Central memory CD8-positive, alpha-beta T cell (primary cell): ENCODE measurements at places on chromosomes 2 and 18.

- no peak overlapping the region for H3K27ac ChIP-seq
- DNase-seq = no peak
- H3K36me3 ChIP-seq = peaks cover 4% of the 10 kb centered on the region
- peaks cover 65% of the 10 kb centered on the region for H3K27me3 ChIP-seq
These were observed 6.3 kb downstream of the FZD5 start for GRCh38 chr2:207763303-207763917.

- peaks cover 3% of the 10 kb centered on the region for H3K36me3 ChIP-seq
- no peak overlapping the region for H3K4me3 ChIP-seq
- H3K27me3 ChIP-seq = no peaks in the 10 kb centered on the region
- H3K27ac ChIP-seq = no peak overlapping the region
- peaks cover 7% of the 10 kb centered on the region for H3K4me1 ChIP-seq
- DNase-seq = no peak
These were observed 22.8 kb upstream of the DNAH6 start for GRCh38 chr2:84493514-84493913.

DNA sequence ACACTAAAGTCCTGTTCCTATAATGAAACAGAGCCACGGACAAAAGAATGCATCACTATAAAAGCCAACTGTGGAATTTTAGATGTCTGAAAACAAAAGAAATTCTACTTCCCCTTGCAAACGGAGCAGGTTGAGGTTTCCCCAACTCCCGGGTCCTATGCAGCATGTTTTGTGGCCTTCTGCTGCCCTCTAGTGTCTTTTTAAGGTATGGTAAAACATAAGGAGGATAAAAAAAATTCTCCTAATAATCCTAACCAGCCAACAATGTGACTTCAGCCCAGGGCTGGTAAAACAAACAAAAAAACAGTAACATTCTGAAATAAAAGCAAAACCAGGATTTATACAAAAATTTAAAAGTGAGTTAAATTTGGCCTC lies 539.5 kb downstream of the NRXN1 start:
- H3K27me3 ChIP-seq = no peaks in the 10 kb centered on the region
- DNase-seq = no peak
- H3K27ac ChIP-seq = no peak overlapping the region
- H3K36me3 ChIP-seq = no peaks in the 10 kb centered on the region
- no peak overlapping the region for H3K4me3 ChIP-seq
- H3K4me1 ChIP-seq = peaks cover 11% of the 10 kb centered on the region

- H3K4me3 ChIP-seq = no peak overlapping the region
- no peak for DNase-seq
- no peak overlapping the region for H3K27ac ChIP-seq
These were observed 247.6 kb downstream of the DYM start for GRCh38 chr18:49212819-49213218.

GRCh38 chr2:37774976-37775907 lies 103.8 kb upstream of the CDC42EP3 start:
- no peak overlapping the region for H3K27ac ChIP-seq
- no peaks in the 10 kb centered on the region for H3K36me3 ChIP-seq
- H3K4me3 ChIP-seq = no peak overlapping the region
- no peaks in the 10 kb centered on the region for H3K4me1 ChIP-seq
- no peaks in the 10 kb centered on the region for H3K27me3 ChIP-seq

GRCh38 chr2:46942143-46942526 lies 26.5 kb upstream of the MCFD2 start:
- DNase-seq = peak; percentile 69
- H3K36me3 ChIP-seq = peaks cover 20% of the 10 kb centered on the region
- H3K4me1 ChIP-seq = peaks cover 58% of the 10 kb centered on the region
- H3K27ac ChIP-seq = peak overlapping the region; percentile 97
- H3K4me3 ChIP-seq = peak overlapping the region; percentile 98
- H3K27me3 ChIP-seq = no peaks in the 10 kb centered on the region

DNA sequence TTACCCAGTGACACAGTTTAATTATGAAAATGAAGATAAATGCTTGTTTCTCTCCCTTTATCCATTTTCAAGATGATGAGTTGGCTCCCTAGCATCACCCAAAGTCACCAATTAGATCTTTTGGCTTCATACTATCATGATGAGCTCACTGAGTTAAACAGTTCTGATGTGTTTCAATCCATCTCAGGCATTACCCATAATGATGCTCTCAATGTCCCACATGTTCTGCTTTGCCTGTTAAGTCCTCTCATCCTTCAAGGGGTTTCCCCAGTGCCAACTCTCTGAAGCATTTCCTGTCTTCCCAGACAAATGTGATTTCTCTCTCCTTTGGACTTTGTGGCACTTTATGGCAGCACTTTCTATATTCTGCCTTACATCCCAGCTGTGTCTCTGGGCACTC lies 92.6 kb downstream of the EPB41L3 start:
- H3K27ac ChIP-seq = no peak overlapping the region
- H3K27me3 ChIP-seq = peaks cover 30% of the 10 kb centered on the region
- H3K36me3 ChIP-seq = no peaks in the 10 kb centered on the region

DNA sequence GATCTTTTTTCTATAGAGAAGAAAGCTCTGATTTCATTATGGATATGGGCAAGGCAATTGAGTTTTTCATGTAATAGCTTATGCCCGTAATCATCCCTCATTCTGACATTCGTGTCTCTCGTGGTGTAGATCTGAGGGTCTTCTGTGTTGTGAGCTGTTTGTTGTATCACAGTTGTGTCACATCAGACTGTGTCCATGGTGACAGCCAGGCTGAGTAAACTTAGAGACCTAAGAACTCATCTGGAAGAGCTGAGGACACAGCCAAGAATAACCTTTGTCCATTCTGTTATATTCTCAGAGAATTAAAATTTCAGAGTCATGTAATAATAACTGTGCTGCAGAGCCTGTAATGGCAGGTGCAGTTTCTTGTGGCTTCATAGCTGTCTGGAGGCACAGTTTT lies 116.5 kb downstream of the ATP9B start:
- no peaks in the 10 kb centered on the region for H3K27me3 ChIP-seq
- peaks cover 15% of the 10 kb centered on the region for H3K4me1 ChIP-seq
- H3K4me3 ChIP-seq = no peak overlapping the region
- no peak overlapping the region for H3K27ac ChIP-seq
- no peak for DNase-seq

- H3K4me3 ChIP-seq = no peak overlapping the region
- no peak for DNase-seq
- no peaks in the 10 kb centered on the region for H3K36me3 ChIP-seq
- H3K27ac ChIP-seq = no peak overlapping the region
These were observed 1228.2 kb upstream of the DDX18 start for GRCh38 chr2:116586328-116586689.

- peaks cover 31% of the 10 kb centered on the region for H3K27me3 ChIP-seq
- H3K27ac ChIP-seq = no peak overlapping the region
- no peak overlapping the region for H3K4me3 ChIP-seq
- no peaks in the 10 kb centered on the region for H3K4me1 ChIP-seq
- no peak for DNase-seq
These were observed 47.9 kb upstream of the FANCL start for GRCh38 chr2:58289029-58289428.

DNA sequence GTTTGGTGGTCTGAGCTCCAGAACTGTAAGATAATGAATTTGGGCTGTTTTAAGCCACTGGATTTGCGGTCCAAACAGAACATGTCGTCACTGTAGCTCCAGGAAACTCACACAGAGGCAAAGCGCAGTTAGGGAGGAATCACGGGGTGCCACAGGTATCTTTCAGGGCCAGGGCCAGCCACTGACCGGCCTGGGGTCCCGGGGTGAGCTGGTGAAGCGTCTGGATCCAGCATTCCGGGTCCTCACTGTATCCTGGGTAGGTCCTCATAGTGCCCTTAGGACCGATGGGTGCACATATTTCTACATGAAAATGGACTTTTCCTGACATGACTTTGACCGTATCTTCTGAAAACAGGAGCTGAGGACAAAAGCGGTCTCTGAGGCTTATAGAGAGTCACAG lies 196.0 kb upstream of the HDAC4 start:
- H3K27ac ChIP-seq = no peak overlapping the region
- no peaks in the 10 kb centered on the region for H3K36me3 ChIP-seq
- peaks cover 11% of the 10 kb centered on the region for H3K4me1 ChIP-seq
- H3K4me3 ChIP-seq = no peak overlapping the region

- H3K36me3 ChIP-seq = no peaks in the 10 kb centered on the region
- no peak overlapping the region for H3K4me3 ChIP-seq
- H3K27ac ChIP-seq = no peak overlapping the region
- peaks cover 30% of the 10 kb centered on the region for H3K27me3 ChIP-seq
- no peak for DNase-seq
- H3K4me1 ChIP-seq = no peaks in the 10 kb centered on the region
These were observed 155.8 kb upstream of the KLF7 start for GRCh38 chr2:207321514-207321913.

GRCh38 chr2:3197308-3197707 lies 180.3 kb downstream of the EIPR1 start:
- peaks cover 8% of the 10 kb centered on the region for H3K4me1 ChIP-seq
- no peak for DNase-seq
- no peak overlapping the region for H3K4me3 ChIP-seq

- H3K4me1 ChIP-seq = no peaks in the 10 kb centered on the region
- no peak overlapping the region for H3K27ac ChIP-seq
- H3K36me3 ChIP-seq = no peaks in the 10 kb centered on the region
- no peak overlapping the region for H3K4me3 ChIP-seq
These were observed 25.0 kb upstream of the RAPGEF4 start for GRCh38 chr2:172710584-172711047.

GRCh38 chr2:128979182-128979581 lies 660.5 kb upstream of the HS6ST1 start:
- no peak overlapping the region for H3K27ac ChIP-seq
- no peaks in the 10 kb centered on the region for H3K4me1 ChIP-seq
- no peak for DNase-seq
- no peaks in the 10 kb centered on the region for H3K36me3 ChIP-seq

DNA sequence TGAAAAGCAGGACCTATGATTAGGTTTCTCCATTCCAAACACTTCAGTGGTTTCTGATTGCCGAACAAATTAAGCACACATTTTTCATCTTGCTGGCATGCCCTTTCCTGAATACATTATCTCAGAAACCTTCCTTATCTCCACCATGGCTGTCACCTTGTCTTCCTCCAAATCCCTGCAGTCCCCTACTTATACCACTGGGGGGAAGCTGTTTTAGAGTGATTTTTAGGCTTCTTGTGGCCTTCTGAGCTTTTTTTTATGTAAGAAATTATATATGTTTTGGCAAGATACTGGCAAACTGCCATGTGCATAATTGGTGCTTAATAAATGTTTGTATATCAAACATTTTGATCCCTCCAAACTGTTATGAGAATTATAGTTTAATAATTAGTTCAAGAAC lies 229.2 kb downstream of the MYT1L start:
- H3K27ac ChIP-seq = no peak overlapping the region
- H3K4me3 ChIP-seq = no peak overlapping the region
- H3K36me3 ChIP-seq = no peaks in the 10 kb centered on the region
- no peak for DNase-seq

GRCh38 chr2:39470580-39470979 lies 33.5 kb upstream of the MAP4K3 start:
- no peak overlapping the region for H3K27ac ChIP-seq
- no peaks in the 10 kb centered on the region for H3K27me3 ChIP-seq
- peaks cover 2% of the 10 kb centered on the region for H3K36me3 ChIP-seq
- no peak overlapping the region for H3K4me3 ChIP-seq
- H3K4me1 ChIP-seq = no peaks in the 10 kb centered on the region

DNA sequence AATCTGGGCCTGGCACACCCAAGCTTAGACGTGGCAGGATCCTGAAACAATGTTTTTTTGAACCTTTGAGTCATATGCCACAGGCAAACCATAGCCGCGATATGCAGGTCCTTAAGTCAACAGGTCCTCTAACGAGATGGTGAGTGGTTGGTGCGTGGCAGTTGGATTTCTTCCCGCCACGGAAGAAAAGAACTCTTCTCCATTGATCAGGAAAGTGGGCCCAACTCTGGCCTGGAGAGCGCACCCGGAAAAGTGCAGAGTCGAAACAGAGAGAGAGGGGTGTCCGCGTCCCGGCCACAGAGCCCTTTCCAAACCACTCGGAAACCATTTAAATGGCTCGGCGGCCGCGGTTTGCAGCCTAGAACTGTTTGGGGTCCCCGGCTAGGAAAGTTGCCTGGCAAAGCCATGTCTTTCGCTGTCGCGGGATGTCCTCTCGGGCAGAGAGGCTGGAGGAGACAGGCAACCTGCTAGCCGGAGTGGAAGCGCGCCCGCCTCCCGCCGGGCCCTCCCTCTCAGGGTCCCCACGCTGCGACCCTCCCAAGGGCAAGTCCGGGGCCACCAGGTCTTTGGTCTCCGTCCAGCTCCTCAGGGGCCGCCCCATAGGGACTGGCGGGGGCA lies 777 bp downstream of the GALNT3 start:
- H3K4me3 ChIP-seq = peak overlapping the region; percentile 82
- peaks cover 10% of the 10 kb centered on the region for H3K36me3 ChIP-seq
- H3K4me1 ChIP-seq = peaks cover 53% of the 10 kb centered on the region
- no peaks in the 10 kb centered on the region for H3K27me3 ChIP-seq
- H3K27ac ChIP-seq = peak overlapping the region; percentile 36

GRCh38 chr2:27275211-27276150 lies at the start of gene DNAJC5G:
TSS of gene DNAJC5G (plus strand) at chr2:27275433. CDS start at chr2:27276729, 1,296 bp downstream.
- H3K27ac ChIP-seq = no peak within 1 kb of the TSS
- no peaks in the 10 kb centered on the region for H3K36me3 ChIP-seq
- H3K4me3 ChIP-seq = no peak within 1 kb of the TSS
- H3K4me1 ChIP-seq = peaks cover 7% of the 10 kb centered on the region
- no peak for DNase-seq

DNA sequence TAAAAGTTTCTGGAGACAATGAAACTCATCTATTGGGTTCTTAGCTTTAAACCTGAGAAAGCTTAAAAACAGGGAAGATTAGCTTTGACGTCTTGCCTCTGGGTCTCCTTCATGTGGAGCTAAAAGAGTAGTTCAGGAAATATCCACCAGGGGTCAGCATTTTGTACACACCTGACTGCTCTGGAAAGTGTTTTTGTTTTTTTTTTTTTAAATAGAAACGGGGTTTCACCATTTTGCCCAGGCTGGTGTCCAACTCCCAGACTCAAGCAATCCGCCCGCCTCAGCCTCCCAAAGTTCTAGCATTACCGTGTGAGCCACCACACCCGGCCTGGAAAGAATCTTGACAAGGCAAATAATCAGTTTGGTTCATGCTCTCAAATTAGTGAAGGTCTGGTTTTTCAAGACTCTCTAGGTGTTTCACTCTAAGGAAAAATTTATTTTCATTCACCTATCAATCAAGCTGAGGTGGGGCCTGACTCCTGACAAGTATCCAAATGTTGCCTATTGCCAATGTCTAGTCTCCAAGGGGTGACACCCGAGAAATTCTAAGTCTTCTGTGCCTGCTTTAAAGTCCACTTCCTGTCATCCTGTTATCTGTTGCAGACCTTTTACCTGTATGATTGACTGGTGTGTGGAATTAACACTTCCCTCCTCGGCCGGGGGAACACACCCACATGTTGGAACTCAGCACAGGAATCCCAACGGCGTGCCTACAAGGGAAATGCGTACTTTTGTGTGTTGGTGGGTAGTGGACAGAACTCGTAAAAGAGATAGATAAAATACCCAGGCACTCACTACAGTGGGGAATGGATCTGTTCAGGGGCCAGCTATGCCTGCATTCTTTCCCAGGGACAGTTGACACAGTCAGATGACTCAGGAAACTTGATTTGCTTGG lies 11.3 kb downstream of the IL1RN start:
- peak overlapping the region; percentile 40 for H3K4me3 ChIP-seq
- H3K36me3 ChIP-seq = no peaks in the 10 kb centered on the region
- H3K27me3 ChIP-seq = no peaks in the 10 kb centered on the region
- no peak overlapping the region for H3K27ac ChIP-seq

- no peaks in the 10 kb centered on the region for H3K27me3 ChIP-seq
- no peak overlapping the region for H3K4me3 ChIP-seq
- H3K27ac ChIP-seq = no peak overlapping the region
- no peaks in the 10 kb centered on the region for H3K4me1 ChIP-seq
These were observed 300.4 kb downstream of the SETBP1 start for GRCh38 chr18:44981121-44981520.

- no peaks in the 10 kb centered on the region for H3K4me1 ChIP-seq
- no peak overlapping the region for H3K4me3 ChIP-seq
- H3K27ac ChIP-seq = no peak overlapping the region
- H3K36me3 ChIP-seq = no peaks in the 10 kb centered on the region
These were observed 178.6 kb upstream of the ZNF804A start for GRCh38 chr2:184419744-184420143.
